ENCODE measurements at places on chromosomes 1 and 21.

DNA sequence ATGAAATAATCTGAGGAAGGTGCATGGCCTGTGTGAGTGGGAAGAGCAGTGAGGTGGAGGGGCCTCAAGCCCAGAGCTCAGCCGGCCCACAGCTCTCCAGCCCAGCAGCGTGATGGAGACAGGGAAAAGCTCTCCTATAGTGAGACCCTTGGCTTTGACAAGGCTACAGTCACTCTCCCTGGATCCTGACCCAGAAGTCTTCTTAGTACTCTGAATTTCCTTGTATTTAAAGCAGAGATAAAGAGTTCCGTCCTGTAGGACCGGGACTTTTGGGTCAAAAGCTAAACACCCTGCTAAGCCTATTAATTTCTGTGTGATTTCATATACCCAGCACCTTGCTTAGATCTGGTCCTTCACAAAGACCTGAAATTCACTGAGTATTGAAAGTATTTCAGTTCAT, 48.2 kb upstream of the F3 start:
- no peak for DNase-seq

DNA sequence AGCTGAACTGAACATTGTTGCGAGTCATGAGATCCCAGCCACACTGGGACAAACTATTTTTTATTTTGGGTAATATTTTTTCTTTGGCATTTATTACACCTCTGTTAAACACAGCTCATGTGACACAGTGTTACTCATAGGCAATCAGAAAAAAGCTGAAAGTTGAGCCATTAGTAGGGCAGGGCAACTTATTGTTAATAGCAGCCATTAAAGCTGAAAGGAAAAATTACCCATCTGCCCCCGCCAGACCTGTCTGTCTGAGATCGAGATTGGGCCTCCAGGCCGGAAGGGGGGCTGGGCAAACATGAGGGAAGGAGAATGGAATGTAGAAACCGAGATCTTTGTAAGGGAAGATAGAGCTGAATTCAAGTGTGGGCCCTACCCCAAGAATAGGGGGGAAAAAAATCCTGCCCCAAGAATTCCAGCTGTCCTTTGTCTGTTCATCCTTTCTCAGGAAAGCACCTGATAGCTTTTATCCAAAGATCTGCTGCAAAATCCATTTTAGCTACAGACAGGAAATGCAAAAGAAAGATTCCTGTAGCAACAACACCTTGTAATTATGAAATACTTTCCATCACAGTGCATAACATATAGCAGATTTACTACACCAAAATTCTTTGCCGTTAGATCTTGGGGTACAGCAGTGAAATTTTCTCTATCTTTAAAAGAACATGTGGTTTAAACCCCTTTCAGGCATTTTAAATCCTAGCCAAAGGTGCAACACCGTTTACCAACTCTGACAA, 212.8 kb downstream of the PBX1 start:
- DNase-seq = no peak

DNA sequence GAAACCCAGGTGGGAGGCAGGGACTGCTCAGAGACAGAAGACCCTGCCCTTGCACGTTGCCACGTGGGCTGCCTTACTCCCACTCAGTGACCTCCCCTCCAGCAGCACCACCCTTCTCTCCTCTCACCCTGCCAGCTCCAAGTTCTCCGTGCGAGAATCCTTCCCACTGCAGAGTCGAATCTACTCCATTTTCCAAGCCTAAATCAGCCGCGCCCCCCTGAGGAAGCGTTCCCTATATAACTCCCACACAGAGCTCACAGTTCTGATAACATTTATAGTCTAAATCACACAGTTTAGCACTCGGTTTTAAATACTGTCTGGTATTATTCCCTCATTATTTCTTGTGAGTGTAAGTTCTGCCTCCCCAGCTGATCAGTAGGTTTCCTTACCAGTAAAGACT, 7.7 kb downstream of the LRRN2 start:
- DNase-seq = no peak

DNA sequence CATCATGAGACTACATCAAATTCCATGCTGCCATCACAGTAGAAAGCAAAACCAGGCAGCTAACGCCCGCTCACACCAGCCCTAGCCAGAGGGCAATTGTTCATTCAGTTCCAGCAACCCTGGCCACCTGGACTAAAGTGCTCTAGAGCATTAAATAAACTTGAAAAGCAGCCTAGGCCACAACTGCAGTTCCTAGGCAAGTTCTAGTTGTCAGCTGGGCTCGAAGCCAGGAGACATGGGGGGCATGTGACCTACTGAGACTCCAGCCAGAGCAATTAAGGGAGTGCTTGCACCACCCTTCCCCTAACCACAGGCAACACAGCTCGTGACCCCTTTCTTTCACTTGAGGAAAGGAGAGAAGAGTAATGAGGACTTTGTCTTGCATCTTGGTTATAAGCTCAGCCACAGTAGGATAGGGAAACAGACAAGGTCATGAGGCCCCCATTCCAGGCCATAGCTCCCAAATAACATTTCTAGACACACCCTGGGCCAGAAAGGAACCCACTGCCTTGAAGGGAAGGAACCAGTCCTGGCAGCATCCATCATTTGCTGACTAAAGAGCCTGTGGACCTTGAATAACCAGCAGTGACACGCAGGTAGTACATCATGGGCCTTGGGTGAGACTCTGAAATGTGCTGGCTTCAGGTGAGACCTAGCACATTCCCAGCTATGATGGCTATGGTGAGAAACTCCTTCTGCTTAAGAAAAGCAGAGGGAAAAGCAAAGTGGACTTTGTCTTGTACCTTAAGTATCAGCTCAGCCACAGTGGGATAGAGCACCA, 77.0 kb downstream of the ZZZ3 start:
- DNase-seq = no peak

DNA sequence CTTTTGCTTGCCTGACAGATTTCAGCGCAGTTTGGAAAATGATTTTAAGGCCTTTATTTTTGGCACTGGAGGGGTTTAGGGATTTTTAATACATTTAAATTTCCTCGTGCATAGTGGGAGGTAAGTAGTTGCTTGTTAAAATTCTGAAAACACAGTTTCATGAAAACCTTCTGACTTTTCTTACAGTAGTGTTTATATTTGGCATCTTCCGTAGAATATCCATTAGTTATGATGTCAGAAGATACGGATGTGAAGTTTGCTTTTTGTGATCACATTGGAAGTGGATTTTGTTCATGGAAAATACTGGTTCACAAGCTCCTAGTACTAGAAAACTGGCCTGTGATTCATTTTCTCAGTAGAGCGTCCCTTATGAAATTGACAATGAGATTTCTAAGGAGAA, 1.3 kb downstream of the RABGAP1L start:
- no peak for DNase-seq

DNA sequence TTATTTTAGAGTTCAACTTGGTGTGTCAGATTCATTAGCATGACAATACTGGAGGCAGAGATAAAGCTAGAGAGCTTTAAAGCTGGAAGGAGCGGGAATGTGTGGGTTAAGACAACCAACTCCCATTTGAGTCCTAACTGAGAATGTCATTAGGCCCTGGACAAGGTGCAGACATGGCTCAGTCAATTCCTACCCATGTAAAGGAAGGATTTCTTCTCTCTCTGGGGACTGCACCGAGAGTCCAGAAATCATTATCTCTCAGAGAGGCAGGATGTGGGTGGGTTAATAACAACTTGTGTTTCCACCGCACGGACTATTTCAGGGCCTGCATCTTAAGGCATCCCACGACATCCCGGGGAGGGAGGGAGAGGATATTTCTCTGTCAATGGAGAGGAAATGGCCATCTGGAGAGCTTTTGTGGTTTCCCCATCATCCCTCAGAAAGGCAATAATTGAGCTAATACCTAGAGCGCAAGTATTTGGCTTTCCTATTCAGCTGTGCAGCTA, 46.7 kb upstream of the SARS1 start:
- no peak for DNase-seq

DNA sequence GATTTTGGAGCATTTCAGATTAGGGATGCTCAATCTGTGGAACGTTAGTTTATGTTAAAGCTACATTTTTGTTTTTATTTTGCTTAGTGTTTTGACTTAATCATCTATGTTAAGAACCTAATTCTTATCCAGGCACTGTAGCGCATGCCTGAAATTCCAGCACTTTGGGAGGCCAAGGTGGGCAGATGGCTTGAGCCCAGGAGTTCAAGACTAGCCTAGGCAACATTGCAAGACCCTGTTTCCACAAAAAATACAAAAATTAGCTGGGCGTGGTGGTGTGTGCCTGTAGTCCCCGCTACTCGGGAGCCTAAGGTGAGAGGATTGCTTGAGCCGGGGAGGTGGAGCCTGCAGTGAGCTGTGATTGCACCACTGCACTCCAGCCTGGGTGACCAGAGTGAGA, 23.4 kb downstream of the FNBP1L start:
- DNase-seq = no peak

DNA sequence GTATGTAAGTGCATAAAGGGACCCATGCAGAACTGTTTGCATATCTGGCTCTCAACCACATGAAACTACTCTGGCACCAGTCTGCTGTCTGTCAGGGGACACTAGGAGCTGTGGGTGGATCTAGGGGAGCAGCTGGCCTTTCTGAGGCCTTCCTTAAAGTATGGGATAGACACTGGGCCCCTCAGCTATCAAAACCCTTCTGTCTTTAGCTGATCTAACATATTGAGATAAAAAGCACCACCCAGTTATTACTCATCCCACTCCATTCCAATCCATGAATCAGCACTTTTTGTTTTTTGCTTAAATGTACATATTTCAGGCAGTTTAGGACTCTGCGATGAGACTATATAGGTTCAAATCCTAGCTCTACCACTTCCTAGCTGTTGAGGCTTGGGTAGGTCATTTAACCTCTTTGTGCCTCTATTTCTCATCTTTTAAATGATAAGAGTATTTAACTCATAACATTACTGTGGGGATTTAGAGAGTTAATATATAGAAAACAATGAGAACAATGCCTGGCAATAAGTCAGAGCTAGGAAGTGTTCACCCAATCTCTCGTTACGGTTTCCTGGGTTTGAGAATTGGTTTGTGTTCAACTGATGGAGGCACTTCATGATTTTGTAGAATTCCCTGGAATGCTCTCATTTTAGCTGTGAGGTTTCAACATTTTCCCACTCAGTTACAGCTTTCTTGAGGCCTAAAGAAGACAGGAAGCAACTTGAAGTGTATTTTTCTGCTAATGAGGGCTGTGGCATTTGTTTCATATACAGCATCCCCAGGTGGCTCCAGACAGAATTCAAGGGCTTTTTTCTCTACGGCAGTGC, 68.9 kb downstream of the LRIG2 start:
- DNase-seq = no peak

GRCh38 chr1:113811156-113811887, 954 bp downstream of the RSBN1 start:
- DNase-seq = no peak

DNA sequence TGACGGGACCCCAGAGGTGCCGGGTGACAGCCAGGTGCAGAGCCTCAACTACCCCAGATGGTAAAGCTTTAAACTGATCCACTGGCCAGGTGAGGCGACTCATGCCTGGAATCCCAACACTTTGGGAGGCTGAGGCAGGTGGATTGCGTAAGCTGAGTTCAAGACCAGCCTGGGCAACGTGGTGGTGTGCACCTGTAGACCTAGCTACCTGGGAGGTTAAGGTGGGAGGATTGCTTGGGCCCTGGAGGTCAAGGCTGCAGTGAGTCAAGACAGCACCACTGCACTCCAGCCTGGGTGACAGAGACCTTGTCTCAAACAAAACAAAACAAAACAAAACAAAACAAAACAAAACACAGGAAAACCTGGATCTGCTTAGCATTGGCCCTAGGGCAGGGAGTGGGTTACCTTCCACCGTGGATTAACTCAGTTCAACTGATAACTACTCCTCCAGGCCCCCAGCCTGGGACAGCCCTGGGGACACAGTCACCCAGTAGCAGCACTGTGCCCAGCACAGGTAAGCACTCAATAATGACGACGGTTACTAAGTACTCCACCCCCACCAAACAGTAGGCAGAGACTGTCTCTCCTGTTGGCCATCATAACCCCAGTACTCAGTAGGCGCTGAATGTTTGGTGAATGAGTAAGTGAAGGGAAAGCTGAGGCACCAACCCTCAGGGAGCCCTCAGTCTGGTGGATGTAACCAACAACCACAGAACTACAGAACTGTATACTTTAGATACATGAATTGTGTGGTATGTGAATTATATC, 21.6 kb downstream of the SLC66A1 start:
- DNase-seq = no peak

- DNase-seq = no peak
Observed at GRCh38 chr1:219277304-219278105, 103.8 kb downstream of the LYPLAL1 start.

- DNase-seq = no peak
Observed at GRCh38 chr21:41374177-41374712, 12.4 kb downstream of the MX2 start.

GRCh38 chr21:44291078-44291935, 5.6 kb downstream of the AIRE start:
- DNase-seq = no peak

DNA sequence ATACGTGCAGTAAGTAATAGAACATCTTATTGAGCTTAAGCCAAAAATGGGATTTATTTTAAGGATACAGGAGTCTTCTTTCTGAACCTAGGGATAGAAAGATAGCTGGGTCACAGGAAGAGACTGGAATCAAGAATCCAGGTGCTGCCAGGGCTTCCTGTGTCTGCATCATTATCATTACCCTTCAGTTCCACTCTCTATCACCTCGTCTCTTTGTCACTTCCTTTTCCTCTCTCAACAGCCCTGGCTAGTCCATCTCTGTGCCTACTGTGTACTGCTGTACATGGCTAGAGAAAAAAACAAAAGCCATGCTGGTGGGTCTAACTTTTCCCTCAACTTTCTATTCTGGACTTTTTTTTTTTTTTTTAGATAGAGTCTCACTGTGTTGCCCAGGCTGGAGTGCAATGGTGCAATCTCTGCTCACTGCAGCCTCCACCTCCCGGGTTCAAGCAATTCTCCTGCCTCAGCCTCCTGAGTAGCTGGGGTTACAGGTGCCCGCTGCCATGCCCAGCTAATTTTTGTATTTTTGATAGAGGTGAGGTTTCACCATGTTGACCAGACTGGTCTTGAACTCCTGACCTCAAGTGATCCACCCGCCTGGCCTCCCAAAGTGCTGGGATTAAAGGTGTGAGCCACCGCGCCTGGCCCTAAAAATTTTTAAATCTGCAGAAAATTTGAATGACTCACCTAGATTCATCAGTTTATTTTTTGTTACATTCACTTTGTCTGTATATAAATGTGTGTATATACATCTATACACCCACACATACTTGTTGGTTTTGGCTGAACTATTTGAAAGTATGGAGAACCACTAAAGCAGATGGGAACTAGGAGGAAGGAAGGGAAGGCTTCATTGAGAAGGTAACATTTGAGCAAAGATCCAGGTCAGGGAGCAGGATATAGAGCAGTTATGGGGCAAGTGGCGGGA, 31.9 kb downstream of the UBE4B start:
- DNase-seq = no peak

GRCh38 chr1:17667641-17668040, 87.5 kb upstream of the ACTL8 start:
- DNase-seq = no peak

- DNase-seq = no peak
Observed at GRCh38 chr1:65146908-65147423, 1.0 kb upstream of the AK4 start.

- DNase-seq = no peak
Observed at GRCh38 chr1:159869607-159870006, 7.2 kb upstream of the VSIG8 start.

GRCh38 chr1:156809711-156810366, 6.8 kb downstream of the SH2D2A start:
- no peak for DNase-seq

GRCh38 chr1:28604962-28605361, 12.9 kb downstream of the RAB42 start:
- DNase-seq = no peak

Measured in D721Med (cell line).